Left colon (tissue), 2 donors: ENCODE measurements at places on chromosomes 6 and 20. TPM values are rescaled to one million over a fixed set of nuclear protein-coding genes. Genes with fewer than 3 reads are reported as not detected.

The OLIG3 gene
- total RNA-seq, result not detected

GRCh38 chr6:43299338-43300293 is 1.6 kb downstream of the SLC22A7 start:
- no peak for DNase-seq

GRCh38 chr6:158347335-158347734 is 35.1 kb downstream of the TULP4 start:
- no peak for DNase-seq

The ADGRF1 gene
- total RNA-seq, result 0.52 TPM

- DNase-seq, result no peak
These were observed 5.6 kb upstream of the MAN1A1 start for GRCh38 chr6:119355157-119355556.

- DNase-seq, result peak; percentile 56
These were observed 46.0 kb downstream of the PCNA start for GRCh38 chr20:5073660-5074231.

The GSTA1 gene
- 0.50 TPM for total RNA-seq

The FAM120B gene
- total RNA-seq, result 31.1 TPM

The SH3BGRL2 gene
- 157 TPM for total RNA-seq

- DNase-seq, result no peak
These were observed 147.7 kb downstream of the GMPR start for GRCh38 chr6:16386057-16386456.

DNA sequence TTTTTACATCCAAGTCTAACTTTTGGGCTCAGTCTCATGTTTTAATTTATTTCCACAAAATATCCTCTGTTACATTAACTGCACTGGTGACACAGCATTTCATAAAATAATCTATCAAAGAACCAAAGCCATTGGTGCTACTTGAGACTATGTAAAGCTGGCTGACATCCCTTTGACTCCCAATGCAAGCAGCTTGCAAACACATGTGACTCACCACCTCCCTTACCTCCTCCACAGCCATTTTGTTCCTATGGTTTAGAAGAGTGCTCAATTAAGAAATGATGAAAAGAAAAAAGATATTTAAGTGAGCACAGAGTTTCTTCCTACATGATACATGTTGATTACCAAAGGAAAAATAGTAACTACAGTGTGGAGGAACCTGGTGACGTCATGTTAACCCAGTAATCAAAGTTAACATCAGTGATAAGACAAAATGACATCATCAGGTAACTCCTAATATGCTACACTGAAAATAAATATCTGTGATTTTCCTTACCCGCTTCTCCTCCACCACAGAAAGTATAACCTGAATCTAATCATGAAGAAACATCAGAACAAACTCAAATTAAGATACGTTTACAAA is 53.3 kb upstream of the LGSN start:
- no peak for DNase-seq

DNA sequence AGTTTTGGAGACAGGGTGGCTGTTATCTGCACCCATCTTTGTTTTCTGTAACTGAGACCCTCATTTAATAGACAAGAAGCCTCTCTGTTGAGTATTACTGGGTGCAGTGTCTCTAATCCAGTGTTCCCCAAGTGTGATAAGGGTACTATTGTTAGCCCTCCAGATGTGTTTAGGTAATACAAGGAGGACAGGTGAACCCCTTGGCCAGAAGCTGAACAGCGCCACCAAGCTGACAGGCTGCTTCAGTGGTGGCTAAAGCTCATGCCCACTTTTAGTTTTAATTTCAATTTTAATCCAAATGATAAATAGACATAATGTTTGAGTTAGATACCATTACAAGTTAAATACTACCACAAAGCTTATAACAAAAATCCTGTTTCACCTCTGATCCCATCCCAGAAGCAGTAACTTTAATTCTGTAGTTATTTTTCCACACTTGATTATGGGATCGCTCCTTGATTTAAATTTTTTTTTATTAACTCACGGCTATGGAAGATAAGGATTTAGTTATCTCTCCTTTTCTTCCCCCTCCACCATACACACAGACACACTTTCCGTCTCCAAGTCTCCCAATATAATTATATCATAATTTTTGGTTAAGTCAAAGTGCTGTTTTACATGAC is 8.4 kb upstream of the STK35 start:
- no peak for DNase-seq

- DNase-seq, result no peak
These were observed 118.9 kb upstream of the BTN3A2 start for GRCh38 chr6:26246058-26246457.

The TRIM15 gene
- 62.5 TPM for total RNA-seq

The OSBPL2 gene
- 99.5 TPM for total RNA-seq

- DNase-seq, result no peak
These were observed 5.9 kb upstream of the ASXL1 start for GRCh38 chr20:32352121-32352720.

GRCh38 chr6:90414352-90414751 is 117.7 kb upstream of the BACH2 start:
- DNase-seq, result no peak

The NEU1 gene
- 33.1 TPM for total RNA-seq

DNA sequence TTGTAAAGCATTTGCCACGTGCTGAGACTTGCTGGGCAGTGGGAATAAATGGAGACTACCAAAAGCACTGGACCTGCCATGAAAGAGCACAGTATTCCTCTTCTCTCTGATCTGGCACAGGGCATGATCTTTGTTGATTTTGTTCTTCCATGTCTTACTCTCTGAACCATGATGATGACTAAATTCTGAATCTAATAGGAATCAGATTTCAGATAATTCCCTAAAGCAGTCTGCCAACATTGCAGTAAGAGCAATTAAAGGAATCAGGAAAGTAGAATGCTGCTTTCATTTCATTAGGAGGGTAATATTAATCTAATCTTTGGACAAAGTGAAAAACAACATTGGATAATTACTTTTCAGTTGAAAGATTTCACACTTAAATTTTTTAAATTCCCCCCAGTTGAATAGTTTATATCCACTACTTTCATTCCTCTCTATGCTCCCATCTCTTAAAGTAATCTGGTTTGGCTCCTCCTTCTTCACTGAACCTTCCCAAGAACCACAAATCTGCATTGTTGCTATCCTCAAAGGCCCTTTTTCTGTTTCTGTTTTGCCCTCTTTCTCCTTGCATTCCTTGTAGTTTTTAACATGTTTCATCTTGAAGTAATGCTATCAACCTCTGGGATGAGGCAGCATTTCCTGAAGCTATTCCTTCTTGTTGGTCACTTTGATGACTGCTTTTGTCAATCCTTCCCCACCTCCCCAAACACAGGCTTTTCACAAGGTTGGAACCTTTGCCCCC is 243.2 kb upstream of the TENT5A start:
- DNase-seq, result no peak

DNA sequence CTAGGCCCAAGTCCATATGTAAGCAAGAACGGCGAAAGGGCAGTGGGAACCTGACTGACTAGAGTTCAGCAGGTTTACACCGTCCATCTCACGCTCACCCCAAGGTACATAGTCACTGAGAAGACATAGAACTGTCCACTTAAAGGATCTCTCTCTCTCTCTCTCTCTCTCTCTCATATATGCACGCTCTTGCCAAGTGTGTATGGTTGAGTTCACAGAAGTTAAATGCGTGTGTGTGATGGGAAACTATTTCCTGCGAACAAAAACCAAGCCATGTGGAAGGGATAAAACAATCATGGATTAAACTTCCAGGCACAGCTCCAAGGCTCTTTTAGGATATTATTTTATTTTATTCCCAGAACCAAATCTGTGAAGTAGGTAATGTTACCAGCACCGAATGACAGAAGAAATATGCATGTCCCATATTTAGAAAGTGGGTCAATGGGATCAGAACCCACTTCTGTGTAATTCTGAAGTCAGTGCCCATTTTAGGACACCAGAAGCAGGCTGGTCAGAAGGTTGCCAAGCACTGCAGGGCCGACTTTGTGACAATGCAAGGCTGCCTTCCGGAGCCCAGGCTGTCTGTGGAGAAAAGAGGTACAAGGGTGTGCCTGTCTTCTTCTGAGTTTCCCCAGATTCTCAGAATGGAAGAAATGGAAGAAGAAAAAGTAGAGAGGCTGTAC is 49.2 kb upstream of the MAP7 start:
- no peak for DNase-seq

GRCh38 chr6:62367601-62368000 is 81.6 kb upstream of the KHDRBS2 start:
- no peak for DNase-seq

The PNLDC1 gene
- not detected for total RNA-seq

- DNase-seq, result no peak
These were observed 107.0 kb downstream of the ERMARD start for GRCh38 chr6:169858293-169858934.

- no peak for DNase-seq
These were observed 27.8 kb downstream of the ELOVL5 start for GRCh38 chr6:53320964-53321363.

GRCh38 chr6:150721418-150722266 is 122.0 kb downstream of the PLEKHG1 start:
- DNase-seq, result no peak

GRCh38 chr6:4055420-4056041 is 23.4 kb downstream of the FAM217A start:
- no peak for DNase-seq

DNA sequence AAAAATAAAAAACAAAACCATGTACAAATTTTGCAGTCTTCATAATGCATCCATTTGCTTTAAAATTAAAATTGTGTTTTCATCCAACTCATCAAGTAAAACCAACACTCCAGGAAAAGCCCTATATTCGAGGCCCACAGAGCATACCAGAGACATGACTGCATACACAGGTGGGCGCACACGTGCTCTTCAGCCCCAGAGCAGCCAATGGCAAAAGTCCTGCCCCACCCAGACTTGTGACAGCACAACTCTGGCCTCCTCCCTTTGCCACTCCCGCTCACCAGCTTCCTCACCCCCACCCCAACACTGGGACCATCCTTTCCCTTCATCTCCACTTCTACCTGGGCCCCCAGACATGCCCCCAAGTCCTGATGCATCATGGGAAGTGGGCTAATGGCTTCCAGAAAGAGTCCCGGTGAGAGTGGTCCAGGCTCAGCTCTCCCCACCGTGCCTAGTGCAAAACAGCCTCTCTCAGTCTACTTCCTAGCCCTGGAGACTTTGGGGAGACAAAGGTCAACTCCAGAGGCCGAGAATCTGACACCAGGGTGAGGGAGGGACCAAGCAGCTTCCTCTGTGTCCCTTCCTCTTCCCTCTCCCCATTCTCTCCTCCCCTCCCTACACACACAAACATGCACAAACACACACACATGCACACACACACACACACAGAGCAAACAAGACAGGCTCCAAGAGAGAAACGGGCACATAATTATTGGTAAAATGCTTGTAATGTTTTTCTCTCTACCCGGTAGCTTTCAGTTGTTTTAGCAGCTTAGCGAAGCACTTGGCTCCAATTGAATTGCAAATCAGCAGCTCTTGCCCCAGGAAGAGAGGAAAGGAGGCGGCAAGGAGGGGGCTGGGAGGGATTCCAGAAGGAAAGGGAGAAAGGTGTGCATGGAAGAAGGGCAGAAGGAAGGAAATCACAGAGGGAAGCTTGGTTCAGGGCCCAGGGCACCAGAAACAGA is 14.3 kb downstream of the GRM4 start:
- no peak for DNase-seq

The MTHFD1L gene
- total RNA-seq, result 5.1 TPM

DNA sequence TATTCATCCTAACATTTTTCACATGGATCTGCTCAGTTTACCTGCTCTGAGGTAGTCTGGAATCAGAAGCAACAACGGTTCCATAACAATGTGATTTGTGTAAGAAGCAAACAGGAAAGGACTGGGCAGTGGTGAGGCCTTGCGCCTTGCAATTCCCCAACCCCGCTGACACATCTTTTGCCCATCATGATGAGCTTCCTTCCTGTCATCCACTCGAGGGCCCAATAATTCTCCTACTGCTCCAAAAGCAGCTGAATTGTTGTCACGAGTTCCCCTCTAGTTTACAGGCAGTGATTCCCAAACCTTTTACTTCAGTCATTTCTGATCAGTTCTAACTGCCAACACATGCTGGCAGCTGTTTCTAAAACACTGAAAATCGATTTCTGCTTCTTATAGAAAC is 22.9 kb downstream of the STX7 start:
- no peak for DNase-seq

- no peak for DNase-seq
These were observed 18.0 kb downstream of the HRH3 start for GRCh38 chr20:62202083-62202395.

- DNase-seq, result no peak
These were observed 69.5 kb downstream of the LCA5 start for GRCh38 chr6:79467716-79468115.

- no peak for DNase-seq
These were observed 560.3 kb downstream of the BMP2 start for GRCh38 chr20:7327810-7328209.

DNA sequence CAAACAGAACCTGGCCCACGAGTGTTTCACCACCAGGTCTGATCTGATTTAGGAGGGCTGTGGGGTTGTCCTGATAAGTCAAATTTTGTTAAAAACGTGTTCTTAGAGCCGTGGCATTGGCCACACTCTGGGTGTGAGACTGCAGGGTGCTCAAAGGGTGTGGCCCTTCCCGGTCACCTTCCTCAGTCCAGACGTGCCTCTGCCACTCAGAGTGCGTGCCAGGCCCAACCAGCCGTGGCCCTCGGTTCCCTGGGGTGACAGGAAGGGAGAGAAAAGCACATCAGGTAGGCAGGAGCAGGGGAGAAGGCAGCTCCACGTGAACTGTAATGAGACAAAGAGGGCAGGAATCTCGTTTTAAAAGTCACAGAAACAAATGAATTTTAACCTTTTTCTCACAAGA is 115.4 kb downstream of the FAM120B start:
- no peak for DNase-seq

The SALL4 gene
- total RNA-seq, result 0.11 TPM

The LZTS3 gene
- 10.9 TPM for total RNA-seq

DNA sequence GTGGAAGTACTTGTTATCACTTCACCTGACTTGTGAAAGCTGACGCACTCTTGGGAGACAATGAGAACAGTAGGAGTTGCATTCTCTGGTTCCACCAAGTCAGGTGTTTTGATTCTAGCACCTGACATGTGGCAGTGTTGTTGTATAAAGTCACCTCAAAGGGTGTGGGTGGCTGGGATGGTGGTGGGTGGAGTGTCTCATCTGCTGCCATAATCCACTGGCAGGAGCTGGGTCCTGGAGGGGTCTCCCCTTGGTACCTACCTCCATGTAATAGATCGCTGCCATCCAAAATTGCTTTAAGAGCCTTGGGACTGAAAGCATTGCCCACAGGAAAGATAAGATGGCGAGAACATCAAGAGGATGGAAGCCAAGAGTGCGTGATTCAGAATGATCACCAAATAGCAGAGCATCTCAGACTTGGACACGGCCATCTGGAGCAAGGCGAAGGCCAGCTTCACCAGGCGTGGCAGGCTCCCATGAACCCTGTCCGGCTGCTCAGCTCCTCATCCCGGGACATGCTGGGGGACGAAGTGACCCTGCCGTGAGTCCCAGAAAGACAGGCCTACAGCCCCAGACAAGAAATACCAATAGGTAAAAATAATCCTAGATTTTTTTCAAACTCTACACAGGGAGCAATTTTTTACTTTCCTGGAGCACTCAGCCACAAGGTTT is 56.6 kb downstream of the NPEPL1 start:
- DNase-seq, result no peak

- DNase-seq, result no peak
These were observed 6.3 kb downstream of the SDCBP2 start for GRCh38 chr20:1322511-1323245.

The SAPCD1 gene
- total RNA-seq, result 3.2 TPM

GRCh38 chr6:448296-449056 is 56.9 kb downstream of the IRF4 start:
- DNase-seq, result no peak

The GUCA1A gene
- total RNA-seq, result not detected

The TAB2 gene
- total RNA-seq, result 57.7 TPM

- DNase-seq, result peak; percentile 54
These were observed 16.8 kb downstream of the POFUT1 start for GRCh38 chr20:32224463-32224862.

GRCh38 chr6:164344801-164345291 is 930.3 kb downstream of the QKI start:
- DNase-seq, result no peak
